ENCODE measurements at places on chromosomes 2 and 18.

DNA sequence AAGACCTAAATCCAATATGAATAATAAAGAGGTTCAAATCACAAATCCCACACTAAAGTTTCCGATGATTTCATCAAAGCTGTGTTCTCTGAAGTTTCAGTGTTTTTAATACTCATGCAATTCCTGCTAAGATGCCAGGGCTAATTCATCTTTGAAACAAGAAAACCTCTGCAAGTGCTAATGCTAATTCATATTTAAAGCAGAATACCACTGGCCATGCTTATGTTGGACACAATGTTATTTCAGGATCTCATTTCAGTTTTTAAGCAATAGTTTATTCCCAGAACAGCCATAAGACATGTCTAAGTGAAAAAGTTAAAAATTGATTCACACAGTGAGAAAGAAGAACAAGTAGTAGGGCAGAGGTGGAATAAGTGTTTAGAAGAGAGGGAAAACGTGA is 62.8 kb downstream of the GRB14 start:
- DNase-seq = no peak

GRCh38 chr18:79378536-79379250 is 17.0 kb upstream of the NFATC1 start:
- DNase-seq = peak; percentile 79

DNA sequence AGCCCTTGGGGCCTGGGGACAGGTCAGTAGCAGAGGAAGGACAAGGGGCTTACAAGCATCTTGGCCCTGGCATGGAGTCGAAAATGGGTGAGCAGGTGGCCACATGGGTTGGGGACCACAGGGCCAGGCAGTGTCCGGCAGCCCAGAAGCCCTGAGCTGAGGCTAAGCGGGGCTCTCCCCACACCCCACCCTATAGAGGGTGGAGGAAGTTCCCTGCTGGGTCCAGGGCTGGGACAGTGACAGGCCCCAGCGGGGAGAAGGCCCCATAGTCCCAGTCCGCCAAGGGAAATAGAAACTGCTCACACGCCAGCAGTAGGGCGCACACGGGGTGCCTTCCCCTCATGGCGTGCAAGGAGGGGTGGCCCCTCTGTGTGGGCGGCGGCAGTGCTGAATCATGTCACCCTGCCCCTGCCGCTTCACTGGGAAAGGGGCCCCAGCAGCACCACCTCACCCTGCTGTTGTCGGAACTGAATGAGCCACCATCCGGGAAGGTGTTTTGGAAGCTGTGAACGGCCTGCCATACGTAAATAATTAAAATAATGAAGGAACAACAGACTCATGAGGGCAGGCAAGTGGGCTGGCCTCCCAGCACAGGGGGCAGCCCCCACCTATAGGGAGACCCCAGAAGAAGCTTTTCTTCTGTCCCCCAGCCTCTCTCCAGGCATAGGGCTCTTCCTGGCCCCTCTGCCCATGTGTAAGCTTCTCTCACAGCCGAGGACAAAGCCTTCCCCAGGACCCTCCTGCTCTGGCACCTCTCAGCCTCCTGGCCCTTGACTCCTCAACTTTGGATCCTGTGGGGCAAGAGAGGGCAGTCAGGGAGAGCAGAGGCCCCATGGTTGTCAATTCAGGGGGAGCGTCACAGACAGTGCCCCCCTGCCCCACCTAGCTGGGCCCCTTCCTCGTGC is 12.7 kb upstream of the DUSP2 start:
- peak; percentile 96 for DNase-seq

- DNase-seq = no peak
These were observed 226.0 kb downstream of the GULP1 start for GRCh38 chr2:188517549-188518215.

DNA sequence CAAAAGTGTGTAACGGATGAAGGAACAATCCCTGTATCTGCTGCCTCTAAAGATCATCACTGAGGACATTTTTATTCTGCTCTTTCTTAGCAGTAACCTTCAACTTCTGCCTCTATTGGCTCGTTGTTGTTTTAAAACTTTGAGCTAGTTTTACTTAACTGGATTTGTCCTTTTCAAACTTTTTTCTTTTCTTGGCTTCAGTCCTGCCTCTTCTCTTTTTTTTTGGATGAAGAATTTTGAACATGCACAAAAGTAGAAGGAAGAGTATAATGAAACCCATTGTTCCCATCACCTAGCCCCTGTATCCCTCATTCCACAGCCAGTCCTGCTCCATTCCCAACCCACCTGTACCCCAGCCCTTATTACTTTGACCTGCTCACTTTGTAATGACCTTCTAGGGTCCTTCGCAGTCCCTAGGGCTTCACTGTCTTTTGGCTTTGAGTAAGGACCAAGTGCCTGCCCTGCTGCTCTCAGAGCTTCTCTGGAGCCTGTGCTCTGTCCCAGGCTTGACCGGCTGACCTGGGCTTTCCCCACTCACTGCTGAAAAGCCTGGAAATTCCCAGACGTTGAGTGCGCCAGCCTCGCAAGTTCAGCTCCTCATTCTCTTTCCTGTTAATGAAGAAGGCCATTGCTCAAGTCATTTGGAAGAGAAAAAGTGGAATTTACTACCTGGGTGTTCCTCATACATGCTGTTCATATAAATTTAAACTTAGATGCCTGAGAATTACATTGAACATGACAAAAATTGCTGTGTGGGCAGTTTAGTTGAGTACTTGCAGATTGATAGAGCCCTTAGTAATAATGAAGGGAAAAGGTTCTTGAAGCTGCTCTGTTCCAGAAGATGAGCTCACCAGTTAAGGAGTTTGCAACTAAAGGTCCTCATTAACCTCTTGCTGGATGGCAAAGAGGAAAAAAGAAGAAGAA is 149.3 kb upstream of the ALPP start:
- DNase-seq = no peak

- DNase-seq = no peak
These were observed 209.4 kb downstream of the SP3 start for GRCh38 chr2:173755798-173756197.
